ENCODE measurements at places on chromosomes 6 and 20. TPM values are rescaled to one million over a fixed set of nuclear protein-coding genes. Genes with fewer than 3 reads are reported as not detected.

The BFSP1 gene
- polyA plus RNA-seq, result 2.4 TPM

The GNAS-AS1 gene
- 2.5 TPM for polyA plus RNA-seq

The SPDEF gene
- polyA plus RNA-seq, result not detected

The E2F1 gene
- 10.2 TPM for polyA plus RNA-seq

The LY6G6F gene
- not detected for polyA plus RNA-seq

GRCh38 chr6:151452750-151453427 lies 963 bp upstream of the RMND1 start:
- DNase-seq, result peak; percentile 30

DNA sequence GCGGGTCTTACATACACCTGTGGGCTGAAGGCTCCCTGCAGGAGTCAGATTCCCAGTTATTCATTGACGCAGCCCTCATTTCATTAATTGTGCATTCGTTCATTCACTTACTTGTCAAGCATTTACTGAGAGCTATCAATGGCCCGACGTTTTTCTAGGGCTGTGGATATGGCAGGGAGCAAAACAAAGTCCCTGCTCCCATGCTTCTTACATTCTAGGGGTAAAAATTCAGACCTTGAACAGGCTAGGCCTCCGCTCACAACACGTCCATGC lies 369 bp upstream of the NSFL1C start:
- no peak for DNase-seq

- DNase-seq, result peak; percentile 59
Observed at GRCh38 chr6:37171201-37171969, 1.4 kb downstream of the PIM1 start.

DNA sequence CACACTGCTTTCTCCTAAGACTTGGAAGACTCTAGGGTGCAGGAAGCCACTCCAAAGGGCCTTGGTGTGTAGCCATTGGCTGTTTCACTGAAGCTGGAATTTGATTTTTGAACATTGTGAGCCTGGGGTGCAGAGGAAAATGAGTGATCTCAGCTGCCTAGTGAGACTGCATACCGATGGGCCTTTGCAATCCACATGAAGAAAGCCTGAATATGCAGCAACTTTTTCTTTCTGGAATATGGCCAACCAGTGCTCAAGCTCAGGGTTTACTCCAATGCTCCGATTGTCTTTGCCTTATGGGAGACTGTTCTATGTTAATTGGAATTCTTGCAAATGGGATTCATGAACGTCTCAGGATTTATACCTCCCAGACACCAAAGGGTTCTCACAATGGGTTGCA lies 242.6 kb downstream of the DOK5 start:
- no peak for DNase-seq

- DNase-seq, result no peak
Observed at GRCh38 chr6:151112130-151112529, 127.6 kb upstream of the AKAP12 start.

DNA sequence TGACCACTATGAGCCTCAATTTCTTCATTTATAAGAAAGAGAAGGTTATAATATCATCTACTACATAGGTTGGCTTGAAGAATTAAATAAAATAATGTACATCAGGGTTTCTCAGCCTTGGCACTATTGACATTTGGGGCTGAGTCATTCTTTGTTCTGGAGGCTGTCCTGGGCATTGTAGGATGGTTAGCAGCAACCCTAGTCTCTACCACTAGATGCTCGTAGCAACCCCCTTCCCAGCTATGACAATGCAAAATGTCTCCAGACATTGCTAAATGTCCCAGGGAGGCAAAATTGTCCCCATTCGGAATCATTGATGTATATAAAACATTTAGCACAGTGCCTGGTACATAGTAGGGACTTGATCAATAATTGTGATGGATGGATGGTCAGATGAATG lies 152.1 kb downstream of the KHDC1L start:
- no peak for DNase-seq

GRCh38 chr20:15039088-15039752 lies 701.8 kb upstream of the FLRT3 start:
- DNase-seq, result no peak

DNA sequence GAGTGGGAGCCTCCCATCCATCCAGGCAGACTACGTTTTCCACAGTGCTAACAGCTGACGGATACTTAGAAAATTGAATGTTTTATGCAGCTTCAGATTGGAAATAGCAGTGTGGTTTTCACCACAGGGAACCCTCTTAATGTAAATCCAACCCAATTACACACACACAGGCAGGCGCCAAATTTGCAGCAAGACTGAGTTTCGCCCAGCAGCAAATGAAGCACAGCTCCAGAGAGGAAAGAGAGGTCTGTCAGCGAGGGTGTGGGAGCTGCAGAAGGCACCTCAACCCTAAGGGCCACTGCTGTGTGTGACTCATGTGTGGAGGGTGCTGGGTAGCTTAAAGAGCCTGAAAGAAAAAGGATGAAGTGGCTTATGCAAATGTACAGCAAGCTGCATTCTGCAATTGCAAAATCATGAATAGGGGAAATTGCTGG lies 365.7 kb downstream of the MAFB start:
- DNase-seq, result no peak

DNA sequence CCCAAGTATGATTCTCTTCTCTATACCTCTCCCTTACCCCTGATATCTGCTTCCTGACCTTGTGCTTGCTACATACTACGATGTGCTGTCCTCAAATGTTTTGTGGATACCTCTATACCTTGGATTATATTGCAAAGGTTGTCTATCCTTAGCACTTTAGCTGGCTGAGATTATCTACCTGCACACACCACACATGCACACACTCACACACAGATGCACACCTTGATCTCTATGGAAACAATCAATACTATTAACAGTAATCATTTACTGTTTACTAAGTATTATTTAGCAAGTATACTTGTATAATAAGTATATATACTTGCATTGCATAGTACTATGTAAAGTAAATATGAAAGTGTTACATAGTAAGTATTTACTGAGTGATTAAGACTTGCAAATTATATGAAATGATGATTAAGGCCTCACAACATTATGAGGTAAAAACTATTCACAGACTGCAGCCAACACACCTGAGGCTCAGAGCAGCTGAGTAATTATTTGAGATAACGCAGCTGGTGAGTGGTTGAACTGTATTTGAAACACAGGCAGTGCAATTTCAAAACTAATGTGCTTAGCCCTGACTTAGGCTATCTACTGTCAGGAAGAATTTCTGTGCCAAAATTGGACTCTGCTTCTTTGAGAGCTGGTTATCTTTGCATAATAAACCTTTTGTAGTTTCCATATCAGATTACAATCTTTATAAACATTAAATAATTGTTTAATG lies 699.9 kb downstream of the FRK start:
- no peak for DNase-seq

GRCh38 chr6:41559655-41560427 lies 13.7 kb downstream of the FOXP4 start:
- no peak for DNase-seq

All from hindlimb muscle (tissue), 1 donor.